ENCODE measurements at places on chromosomes 3 and 15.

- peak; percentile 78 for DNase-seq
Measured at GRCh38 chr3:69541711-69542088, 155.8 kb upstream of the FRMD4B start.

DNA sequence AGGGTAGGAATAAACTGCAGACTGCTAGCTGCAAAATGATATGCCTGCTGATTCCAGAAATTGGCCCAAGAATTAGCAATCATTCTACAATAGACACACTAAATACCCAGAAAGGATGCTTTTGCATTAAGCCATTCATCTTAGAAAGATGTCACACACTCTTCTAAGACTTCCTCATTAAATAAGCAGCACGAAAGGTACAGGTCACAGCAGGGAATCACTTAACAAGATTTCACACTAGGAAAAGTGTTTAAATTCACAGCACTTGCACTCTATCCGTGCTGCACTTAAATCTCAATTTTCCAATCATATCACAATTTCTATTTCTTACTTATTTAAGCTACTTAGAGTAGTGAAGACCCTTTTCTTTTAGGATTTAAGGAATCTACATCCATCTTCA is 372.8 kb upstream of the CBLB start:
- DNase-seq, result no peak

DNA sequence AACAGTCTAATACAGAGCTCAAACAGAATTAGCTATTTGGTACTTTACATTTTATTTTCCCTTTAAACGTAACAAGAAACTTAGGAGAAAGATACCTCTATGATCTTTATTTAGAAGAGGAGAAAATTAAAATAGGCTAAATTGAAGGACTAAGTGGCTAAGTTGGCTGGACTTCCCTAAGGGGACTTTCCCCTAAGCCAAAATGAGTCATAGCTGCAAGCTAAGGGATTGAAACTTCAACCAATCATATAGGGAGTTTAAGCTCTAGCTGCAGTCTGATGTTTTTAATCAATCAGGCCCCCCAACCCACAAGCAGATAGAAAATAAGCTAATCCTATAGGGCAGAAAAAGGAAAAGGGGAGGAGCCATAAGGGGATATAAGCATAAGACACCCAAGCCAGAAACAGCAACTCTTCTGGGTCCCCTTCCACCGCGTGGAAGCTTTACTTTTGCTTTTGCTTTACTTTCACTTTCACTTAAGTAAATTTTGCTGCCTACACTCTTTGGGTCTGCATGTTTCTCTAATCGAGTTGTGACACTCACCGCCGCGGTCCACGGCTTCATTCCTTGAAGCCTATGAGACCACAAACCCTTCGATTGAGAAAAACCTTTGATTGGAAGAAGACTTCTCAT is 1108.5 kb upstream of the EPHA6 start:
- peak; percentile 4 for DNase-seq

GRCh38 chr3:2937055-2937454 is 173.1 kb downstream of the IL5RA start:
- DNase-seq, result no peak

GRCh38 chr15:68552344-68552743 is 26.4 kb upstream of the CORO2B start:
- DNase-seq, result no peak

- DNase-seq, result no peak
Measured at GRCh38 chr3:194298331-194299227, 52.5 kb downstream of the CPN2 start.

- no peak for DNase-seq
Measured at GRCh38 chr3:126985132-126985985, 2.4 kb downstream of the PLXNA1 start.

DNA sequence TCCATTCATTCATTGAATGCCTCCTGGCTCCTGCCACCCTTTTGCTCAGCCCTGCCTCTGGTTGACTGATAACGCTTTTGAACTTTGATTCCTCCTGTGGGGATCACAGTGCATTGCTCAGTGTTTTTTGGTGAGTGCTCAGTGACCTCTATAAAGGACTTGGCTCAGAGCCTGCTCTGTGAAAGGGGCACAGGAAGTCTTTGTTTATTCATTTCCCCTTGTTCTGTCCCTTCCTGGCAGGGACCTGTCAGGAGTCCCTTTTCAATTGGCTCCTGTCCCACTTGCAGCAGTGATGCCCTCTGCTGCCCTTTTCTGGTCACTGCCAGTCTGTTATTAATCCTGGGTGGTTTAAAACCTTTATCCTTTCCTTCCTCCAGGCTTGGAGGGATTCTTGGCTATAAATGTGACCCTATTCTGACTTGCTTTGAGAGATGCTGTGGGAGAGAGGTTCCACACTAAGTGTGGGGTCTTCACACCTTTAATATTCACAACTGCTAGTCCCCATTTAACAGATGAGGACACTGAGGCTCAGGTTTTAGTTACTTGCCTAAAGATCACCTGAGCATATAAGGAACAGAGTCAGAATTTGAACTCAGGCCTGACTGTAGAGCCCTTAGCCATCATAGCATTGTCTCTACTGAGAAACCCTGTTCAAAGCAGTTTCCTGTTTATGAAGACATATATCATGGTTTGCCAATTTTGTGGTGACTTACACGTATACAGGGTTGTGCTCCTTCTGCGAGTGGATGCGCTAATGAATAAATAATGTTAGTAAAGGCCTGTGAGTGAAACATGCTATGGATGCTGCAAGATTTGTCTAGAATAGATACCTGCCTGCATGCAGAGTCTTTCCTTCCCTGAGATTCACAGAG is 23.2 kb upstream of the TATDN2 start:
- peak; percentile 86 for DNase-seq

DNA sequence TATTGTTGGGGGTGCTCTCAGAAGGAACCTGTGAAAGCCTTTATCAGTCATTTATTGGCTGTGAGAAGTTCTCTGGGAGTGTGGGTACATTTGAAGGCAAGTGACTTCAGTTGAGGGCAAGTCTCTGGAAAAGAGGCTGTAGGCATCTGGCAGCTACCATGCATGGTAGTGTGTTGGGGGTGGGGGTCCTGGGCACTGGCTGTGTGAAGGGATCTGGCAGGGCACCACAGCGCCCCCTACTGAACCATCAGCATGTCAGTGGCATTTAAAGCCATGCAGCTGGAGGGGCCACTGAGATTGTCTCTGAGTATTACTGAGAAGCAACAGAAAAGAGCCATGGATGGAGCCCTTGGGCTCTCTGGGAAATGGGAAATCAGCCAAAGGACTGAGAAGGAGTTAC is 30.6 kb downstream of the CRTAP start:
- no peak for DNase-seq
